ENCODE measurements at places on chromosomes 16 and 17.

DNA sequence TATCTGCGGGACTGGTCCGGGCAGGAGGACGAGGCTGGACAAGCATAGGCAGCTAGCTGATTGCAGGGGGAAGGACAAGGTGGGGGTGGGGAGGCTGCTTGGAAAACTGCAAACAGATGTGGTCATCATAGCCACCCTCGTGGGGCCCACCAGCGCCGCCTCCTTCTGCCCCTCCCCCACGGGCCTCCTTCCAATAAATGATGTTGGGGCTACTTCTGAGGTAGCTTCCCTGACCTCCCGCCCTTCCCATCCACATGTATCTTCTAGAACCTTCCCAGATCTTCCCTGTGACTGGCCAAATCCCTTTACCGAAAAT is 12.3 kb upstream of the CDC42EP4 start:
- peak overlapping the region; percentile 49 for H3K27ac ChIP-seq
- no peaks in the 10 kb centered on the region for H3K4me1 ChIP-seq
- no peaks in the 10 kb centered on the region for H3K27me3 ChIP-seq
- H3K36me3 ChIP-seq = no peaks in the 10 kb centered on the region
- H3K4me3 ChIP-seq = no peak overlapping the region

DNA sequence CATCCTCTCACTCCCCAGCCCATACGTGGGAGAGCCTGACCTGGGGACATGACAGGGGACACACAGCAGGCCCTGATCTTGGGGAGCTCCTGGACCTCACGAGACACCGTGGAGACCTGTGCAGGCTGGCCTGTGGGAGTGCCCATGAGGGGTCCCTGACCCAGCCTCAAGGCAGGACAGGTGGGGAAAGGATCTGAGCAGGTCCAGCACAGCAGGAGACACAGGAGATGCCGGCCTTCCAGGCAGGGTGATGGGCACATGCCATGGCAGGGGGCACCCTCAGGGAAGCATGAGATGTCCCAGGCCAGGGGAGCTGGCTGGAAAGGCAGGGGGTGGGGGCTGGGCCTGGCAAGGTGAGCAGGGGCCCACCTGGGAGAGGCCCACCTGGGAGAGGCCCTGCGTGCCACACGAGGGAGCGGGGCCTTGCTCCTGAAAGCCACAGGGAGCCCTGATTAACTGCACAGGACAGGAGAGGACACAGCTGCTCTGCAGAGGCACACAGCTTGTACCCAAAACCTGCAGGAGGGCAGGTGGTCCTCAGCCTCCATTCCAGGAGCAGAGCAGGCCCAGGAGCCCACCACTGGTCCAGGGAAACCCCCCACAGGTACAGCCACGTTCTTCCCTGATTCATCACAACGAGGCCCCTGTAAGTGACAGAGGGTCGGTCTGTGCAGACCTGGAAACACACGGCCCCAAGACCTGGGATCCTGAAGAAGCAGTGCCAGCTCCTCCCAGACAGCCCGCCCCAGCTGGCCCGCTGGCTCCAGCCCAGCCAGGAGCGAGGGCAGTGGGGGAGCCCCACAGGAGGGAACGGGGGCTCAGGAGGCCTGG is 26.6 kb upstream of the KRT17 start:
- H3K4me3 ChIP-seq = no peak overlapping the region
- no peaks in the 10 kb centered on the region for H3K36me3 ChIP-seq
- no peak overlapping the region for H3K27ac ChIP-seq
- peaks cover 12% of the 10 kb centered on the region for H3K4me1 ChIP-seq

GRCh38 chr17:80474961-80475909 is 1.2 kb downstream of the NPTX1 start:
- H3K27me3 ChIP-seq = peaks cover 5% of the 10 kb centered on the region
- no peak overlapping the region for H3K27ac ChIP-seq
- no peaks in the 10 kb centered on the region for H3K36me3 ChIP-seq
- DNase-seq = no peak

GRCh38 chr17:74756891-74757290 is 8.5 kb downstream of the NHERF1 start:
- H3K36me3 ChIP-seq = no peaks in the 10 kb centered on the region
- no peak overlapping the region for H3K4me3 ChIP-seq
- H3K27me3 ChIP-seq = no peaks in the 10 kb centered on the region
- peaks cover 54% of the 10 kb centered on the region for H3K4me1 ChIP-seq
- DNase-seq = no peak
